Stimulated activated CD4-positive, alpha-beta T cell treated with anti-CD3 and anti-CD28 coated beads, Interleukin-2, amount 100 ng/mL, for 24 hours (primary cell): ENCODE measurements at places on chromosomes 3 and 15.

DNA sequence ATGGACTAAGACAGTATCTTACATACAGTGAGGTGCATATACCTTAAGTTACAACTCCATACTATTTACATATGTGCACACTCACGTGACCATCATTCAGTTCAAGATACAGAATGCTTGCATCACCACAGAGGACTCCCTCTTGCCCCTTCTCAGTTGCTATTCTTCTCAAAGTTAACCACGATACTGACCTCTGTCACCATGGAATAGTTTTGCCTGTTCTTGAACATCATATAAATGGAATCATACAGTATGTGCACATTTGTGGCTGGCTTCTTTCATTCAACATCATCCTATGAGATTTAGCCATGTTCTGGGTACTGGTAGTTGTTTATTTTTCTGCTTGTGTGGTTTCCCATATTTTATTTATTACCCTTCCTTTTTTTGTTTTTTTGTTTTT is 10.4 kb upstream of the ZSCAN2 start:
- DNase-seq = no peak

DNA sequence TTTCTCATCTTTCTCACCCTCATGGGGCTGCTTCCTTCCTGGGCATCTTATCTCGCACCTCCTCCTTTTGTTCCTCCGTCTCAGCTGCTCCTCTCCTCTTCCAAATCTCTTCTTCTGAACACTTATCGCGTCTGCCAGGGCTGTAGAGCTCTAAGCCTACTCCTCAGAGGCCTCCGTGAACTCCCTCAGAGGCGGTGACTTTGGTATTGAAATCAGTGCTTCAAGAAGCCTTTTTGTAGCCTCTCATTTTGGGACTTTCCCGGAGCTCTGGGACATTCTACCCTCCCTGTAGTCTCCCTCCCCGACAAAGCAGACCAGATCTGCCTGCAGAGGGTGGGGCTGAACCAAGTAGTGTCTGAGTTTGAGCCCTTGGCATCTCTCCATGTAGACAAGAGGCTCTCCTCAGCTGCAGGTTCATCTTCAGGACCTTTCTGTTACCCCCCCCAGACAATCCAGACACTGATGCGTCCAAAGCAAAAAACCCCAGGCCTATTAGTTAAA is 17.5 kb upstream of the CPNE9 start:
- no peak for DNase-seq

DNA sequence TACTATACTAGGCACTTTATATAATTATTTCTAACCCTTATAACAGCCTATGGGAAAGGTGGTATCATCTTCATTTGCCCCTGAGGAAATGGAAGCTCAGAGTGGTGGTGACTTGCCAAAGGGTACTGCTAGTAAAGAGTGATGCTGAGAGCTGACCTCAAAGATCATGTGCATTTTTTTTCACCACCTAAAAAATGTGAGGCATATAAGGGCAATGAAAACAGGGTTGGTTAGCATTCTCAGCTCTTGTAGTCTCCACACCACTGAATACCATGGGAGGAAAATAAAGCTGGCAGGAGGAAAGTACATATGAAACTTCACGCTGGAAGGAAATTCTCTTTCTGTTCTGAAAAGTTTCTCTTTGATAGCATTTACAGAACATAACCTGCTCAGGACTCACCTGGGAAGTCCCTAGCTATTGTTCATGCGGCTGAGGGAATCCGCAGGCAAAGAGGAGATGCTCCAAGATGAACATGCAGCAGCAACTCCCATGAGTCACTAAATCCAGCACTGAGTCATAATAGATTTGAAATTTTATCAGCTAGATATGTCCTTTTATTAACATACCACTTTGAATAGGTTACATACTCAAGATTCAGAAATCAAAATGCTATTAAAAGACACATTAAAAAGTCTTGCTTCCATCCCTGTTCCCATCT is 17.3 kb downstream of the FAIM start:
- no peak for DNase-seq

DNA sequence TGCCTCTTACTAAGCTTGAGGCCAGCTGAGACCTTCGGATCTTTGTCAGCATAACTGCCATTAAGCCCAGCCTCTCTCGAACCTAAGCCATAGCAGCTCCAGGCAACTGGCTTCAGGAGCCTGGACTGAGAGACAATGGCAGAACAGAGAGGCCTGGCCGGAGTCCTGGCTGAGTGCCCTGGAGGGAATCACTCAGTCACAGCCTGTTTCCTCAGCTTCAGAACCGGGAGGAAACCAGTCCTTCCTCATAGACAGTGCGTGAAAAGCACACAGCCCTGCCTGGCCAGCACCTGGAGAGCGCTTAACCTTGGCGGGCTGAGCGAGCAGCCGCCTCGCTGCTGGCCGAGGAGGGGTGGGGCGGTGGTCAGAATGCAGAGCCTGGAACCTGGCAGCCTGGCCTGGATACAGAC is 21.6 kb downstream of the RNU5B-1 start:
- no peak for DNase-seq

DNA sequence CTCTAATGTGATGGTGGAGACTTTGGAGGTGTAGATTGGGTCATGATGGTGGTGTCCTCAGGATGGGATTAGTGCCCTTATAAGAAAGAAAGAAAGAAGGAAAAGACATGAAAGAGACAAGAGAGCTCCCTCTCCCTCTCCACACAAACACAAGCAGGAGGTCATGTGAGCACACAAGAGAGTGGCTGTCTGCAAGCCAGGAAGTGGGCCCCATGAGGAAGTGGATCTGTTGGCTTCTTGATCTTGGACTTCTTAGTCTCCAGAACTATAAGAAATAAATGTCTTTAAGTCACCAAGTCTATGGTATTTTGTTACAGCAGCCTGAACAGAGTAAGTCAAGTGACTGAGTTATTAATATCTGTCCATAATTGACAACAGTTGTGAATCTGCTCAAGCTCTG is 17.1 kb downstream of the IQCB1 start:
- DNase-seq = no peak
